ENCODE measurements at places on chromosomes 5 and 9. TPM values are rescaled to one million over a fixed set of nuclear protein-coding genes. Genes with fewer than 3 reads are reported as not detected.

- no peak for DNase-seq
These were observed 10.4 kb downstream of the MED27 start for GRCh38 chr9:132069046-132069898.

GRCh38 chr9:124016175-124017050 lies 4.8 kb downstream of the LHX2 start:
- DNase-seq = no peak

GRCh38 chr5:179613460-179614071 lies 9.9 kb downstream of the HNRNPH1 start:
- no peak for DNase-seq

ADRB2 gene
- total RNA-seq = 0.41 TPM
